ENCODE measurements at places on chromosomes 2 and 18.

DNA sequence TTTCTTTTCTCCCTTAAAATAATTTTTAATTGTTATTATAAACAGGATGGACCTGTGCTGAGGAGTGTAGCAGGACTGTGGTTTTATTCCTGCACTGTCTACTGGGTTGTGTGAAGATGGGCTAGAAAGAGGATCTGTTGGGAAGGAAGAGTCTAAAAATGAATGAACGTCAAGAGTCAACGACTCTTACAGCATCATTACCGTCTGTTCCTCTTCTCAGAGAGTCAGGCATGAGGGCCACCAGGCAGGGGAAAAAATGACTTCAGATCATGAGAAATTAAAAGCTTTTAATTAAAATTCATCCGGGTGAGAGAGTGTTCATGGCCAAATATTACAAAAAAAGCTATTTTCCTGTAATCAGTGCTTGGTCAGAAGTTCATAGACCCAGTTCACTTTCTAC is 32.6 kb downstream of the SRSF7 start:
- DNase-seq: no peak

- DNase-seq: no peak
Observed at GRCh38 chr2:25385910-25386309, 44.2 kb upstream of the DNMT3A start.

- no peak for DNase-seq
Observed at GRCh38 chr2:229445019-229445418, 173.9 kb upstream of the PID1 start.

DNA sequence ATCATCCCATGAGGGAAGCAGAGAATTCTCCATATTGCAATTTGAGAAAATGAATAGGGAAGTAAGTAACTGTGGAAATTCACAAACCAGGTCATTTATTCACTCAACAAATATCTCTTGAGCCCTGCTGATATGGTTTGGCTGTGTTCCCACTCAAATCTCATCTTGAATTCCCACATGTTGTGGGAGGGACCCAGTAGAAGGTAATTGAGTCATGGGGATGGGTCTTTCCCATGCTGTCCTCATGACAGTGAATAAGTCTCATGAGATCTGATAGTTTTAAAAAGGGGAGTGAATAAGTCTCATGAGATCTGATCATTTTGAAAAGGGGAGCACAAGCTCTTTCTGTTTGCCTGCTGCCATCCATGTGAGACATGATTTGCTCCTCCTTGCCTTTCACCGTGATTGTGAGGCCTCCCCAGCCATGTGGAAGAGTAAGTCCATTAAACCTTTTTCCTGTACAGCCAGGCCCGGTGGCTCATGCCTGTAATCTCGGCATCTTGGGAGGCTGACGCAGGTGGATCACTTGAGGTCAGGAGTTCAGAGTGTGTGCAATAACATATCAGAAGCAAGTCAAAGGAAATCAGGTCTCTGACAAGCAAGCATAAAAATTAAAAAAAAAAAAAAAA is 193.2 kb downstream of the NDUFA10 start:
- no peak for DNase-seq

- DNase-seq: no peak
Observed at GRCh38 chr2:197591339-197592072, 75.6 kb downstream of the MOB4 start.

GRCh38 chr2:144683107-144683753 is 163.3 kb upstream of the ZEB2 start:
- DNase-seq: no peak

DNA sequence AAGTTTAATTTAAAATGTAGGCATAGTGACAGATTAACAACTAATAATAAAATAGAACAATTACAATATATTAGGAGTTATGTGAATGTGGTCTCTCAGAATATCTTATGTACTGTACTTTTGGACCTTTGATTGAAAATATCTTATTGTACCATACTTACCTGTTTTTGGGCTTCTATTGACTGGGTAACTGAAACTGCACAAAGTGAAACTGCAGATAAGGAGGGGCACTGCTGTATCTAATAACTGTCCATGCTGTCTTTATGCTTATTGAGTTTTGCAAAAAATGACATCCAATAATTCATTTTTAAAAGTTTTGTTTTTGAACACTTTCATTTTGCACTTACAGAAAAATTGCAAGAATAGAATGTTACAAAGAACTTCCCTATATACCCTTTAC is 19.9 kb downstream of the BIRC6 start:
- no peak for DNase-seq

DNA sequence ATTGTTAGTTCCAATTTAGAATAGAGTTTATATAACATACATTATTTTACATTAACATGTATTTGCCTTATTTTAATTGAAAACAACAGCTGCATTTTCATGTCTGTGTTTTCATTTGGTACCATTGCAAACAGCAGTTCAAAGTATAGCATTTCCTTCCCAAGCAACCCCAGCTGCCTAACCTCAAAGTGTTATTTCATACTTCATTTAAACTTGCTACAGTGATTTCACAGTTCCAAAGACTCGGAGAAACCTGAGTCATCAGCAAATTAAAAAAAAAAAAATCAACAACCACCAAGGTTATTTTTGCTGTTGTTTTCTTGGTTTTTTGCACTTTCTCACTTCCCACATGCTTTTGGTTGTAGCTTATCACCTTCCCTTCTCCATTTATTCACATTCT is 236.5 kb upstream of the SPHKAP start:
- DNase-seq: no peak

GRCh38 chr18:25727281-25727985 is 363.0 kb downstream of the SS18 start:
- no peak for DNase-seq

GRCh38 chr2:180952731-180953336 is 27.6 kb upstream of the UBE2E3 start:
- DNase-seq: no peak

GRCh38 chr2:210169516-210170195 is 1.6 kb downstream of the KANSL1L start:
- peak; percentile 14 for DNase-seq

- DNase-seq: no peak
Observed at GRCh38 chr2:149679286-149679685, 91.7 kb upstream of the MMADHC start.

- DNase-seq: peak; percentile 42
Observed at GRCh38 chr2:205650450-205650849, 31.9 kb upstream of the NRP2 start.

DNA sequence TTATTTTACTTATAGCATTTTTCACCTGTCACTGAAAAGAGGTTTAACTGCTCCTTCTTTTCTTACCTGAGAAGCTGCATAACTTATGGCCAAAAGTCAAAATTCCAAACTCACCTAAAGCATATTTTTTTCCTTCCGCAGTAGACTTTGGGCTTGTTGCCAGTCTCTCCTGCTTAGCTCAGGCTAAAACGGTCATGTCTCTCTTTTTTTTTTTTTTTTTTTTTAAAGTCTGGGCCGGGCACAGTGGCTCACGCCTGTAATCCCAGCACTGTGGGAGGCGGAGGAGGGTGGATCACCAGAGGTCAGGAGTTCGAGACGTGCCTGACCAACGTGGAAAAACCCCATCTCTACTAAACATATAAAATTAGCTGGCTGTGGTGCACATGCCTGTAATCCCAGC is 113.5 kb downstream of the RTN4 start:
- no peak for DNase-seq

All from NCI-H69 (cell line).